Activated T-cell treated with anti-CD3 and anti-CD28 coated beads, Interleukin-2, amount 50 U/mL, for 24 hours (primary cell): ENCODE measurements at places on chromosomes 4 and X.

DNA sequence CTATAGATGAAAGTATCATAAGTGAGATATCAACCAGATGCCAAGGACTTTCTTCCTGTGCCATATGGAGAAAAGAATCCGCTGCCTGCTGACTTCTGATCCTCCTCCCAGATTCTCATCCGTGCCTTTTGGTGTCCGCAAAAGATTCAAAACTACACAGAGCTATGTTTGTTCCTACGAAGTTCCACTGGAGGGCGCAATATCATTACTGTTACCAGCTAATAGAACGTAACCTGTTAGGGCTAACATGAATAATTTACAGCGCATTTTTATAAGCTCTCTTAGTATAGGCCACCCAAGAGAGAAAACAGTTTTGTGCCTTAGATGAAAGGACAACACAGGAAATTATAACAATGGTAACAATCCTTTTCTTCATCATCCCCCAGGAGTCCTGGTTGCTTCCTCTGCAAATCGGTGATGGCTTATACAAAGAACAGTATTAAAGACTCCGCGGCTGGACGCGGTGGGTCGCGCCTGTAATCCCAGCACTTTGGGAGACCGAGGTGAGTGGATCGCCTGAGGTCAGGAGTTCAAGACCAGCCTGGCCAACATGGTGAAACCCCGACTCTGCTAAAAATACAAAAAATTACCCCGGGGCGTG, 22.8 kb upstream of the CENPVL3 start:
- DNase-seq: no peak

DNA sequence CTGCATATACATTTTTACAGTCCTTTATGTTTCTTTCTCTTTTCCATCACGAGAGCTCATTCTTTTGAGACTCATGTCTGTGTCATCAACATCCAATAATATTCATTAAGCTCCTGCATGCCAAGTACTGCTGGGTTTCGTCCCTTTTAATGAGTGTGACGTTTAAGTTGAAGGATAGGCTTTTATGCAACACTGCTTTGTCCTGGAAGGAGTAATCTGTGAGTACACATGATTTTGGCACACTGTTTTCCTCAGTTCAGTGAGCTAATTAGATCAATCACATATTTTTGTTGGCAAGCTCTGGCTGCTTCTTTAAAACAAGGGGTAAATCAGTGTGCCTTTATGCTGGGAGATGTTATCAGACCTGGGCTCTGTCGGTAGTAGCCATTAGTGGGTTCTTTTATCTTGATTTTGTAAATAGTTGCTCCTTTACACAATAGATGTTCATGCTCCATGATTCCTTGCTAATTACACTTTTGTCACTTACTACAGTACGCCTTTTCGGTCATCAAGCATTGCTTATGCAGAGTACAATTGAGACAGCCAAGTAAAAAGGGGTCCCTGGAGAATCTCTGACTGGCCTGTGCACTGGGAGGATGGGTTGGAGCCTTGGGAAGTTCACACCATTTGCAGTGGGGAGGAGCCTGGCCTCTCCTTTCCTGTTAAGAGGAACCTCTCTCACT, 132.6 kb downstream of the FHIP1A start:
- no peak for DNase-seq

DNA sequence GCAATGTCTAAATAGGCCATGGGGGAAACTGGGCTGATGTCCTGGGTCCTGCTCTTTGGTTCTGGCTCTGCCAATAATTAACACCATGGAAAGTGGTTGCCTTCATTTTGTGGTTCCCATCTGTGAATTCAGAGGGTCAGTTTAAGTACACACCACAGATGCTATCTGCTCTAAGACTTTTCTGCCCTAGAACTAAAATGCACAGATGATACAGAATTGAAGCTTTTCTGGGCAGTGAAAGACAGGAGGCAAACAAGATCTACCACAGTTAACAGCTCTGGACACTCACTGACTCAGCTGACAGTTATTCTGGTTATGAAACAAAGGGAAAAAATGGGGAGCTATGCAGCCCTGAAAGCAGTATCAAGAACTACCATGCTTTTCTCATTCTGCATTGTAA, 37.3 kb downstream of the APBB2 start:
- DNase-seq: no peak

DNA sequence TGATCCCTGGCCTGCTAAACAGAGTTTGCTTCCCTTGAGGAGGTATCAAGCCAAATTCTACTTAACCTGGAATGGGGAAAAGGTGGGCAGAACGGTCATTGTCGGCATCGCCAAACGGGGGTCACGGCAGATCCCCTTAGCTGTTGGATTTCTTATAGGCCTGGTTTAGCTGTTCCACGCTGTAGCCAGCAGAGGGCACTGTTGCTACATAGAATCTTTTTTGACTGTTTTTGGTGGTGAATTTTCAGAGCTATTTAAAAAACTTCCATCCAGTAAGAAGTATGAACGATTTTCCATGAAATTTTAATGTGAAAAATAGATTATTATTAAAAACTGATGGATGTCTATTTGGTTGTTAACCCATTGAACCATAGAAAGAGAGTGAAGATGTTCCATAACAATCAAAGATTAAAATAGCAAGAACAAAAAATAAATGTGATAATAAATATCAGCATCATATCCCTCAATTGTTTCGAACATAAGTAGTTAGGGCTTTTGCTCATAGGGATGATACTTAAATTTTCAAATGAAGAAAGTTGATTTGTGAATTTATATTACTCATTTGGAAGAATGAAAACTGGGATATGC, 56.6 kb downstream of the LINC00632 start:
- peak; percentile 52 for DNase-seq

GRCh38 chr4:7795983-7796382, 143.7 kb downstream of the AFAP1 start:
- DNase-seq: no peak

DNA sequence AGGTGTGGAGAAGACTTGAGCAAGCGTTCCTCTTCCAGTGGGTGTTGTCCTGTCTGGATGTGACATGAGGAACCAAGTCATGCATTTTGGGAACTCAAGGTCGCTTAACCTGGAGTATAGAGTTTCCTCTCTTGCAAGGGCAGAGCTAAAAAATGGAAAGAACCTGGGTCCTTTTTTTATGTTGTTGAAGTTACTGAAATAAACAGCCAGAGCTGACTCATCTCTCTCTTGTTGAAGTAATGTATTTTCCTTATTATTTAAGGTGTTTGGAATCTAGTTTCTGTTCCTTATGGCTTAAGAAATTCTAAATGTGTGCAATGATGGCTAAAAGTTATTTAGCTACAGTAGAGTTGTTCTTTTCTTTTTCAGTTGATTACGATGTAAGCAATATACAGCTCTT, 314.5 kb downstream of the CAMK2D start:
- no peak for DNase-seq

DNA sequence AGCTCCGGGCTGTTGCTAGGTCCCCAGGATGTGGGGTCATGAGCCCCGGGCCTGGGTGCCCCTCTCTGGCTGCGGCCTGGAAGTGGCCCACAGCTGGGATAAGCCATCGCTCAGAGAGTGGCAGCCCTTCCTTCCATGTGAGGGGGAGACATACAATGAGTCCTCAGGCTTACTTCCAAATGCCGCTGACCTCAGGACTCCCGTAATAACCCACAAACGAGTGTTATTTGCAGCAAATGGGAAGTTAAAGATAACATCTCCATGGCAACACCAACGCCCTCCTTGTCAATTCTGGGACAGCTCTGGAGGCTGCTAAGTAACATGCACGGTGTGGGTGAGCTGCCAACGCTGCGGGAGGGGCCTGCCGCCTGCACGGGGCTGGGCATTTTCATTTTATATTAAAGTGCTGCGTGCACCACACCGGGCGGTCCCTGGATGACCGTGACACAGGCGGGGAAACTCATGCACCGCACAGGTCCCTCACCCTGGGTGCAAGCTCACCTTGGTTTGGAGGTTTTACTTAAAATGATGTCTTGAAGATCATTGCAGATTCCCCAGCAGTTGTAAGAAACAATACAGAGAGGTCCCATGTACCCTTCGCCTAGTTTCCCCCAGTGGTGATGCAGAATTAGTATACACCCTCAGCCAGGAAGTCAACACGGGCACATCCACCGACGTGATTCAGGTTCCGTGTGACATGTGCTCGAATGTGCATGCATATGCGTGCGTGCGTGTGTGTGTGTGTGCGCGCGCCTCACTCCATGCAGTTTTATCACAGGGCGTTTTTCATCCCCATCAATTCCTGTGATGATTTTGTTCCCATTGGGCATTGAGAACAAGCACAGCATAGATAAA, 79.4 kb downstream of the ABLIM2 start:
- DNase-seq: no peak

GRCh38 chr4:38581426-38582106, 82.4 kb upstream of the KLF3 start:
- no peak for DNase-seq

- DNase-seq: no peak
These were observed 21.8 kb downstream of the KIAA1210 start for GRCh38 chrX:119105826-119106225.

DNA sequence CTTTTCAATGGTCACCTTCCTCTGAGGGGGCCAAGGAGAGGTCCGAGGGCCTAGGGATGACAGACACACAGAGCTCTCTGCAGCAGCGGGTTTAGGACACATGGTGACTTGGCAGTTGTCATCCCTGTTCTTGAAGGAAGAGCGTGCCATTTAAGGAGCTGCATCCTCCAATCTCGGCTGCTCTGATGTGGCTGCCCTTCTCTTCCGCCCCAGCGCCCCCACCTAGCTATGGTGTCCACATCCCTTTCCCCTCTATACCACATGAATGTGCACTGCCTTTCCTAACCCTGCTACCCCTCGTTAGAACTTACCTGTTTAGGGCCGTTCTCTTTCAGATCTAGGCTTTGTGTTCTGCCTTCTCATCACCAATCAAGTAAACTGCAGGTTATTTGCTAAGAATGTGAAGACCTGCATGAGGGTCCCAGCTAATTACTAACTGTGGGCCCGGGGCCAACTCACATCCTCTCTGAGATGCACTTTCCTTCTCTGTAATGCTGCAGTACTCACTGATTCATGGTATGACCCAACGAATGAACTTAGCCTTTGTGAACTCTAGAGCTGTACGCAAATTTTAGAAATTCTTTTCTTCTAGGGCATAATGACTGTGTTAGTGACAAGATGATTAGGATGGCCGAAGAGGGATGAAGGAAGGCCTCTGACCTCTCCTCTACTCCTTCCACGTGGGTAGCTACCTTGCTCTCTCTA, 38.2 kb downstream of the CHST7 start:
- DNase-seq: no peak

DNA sequence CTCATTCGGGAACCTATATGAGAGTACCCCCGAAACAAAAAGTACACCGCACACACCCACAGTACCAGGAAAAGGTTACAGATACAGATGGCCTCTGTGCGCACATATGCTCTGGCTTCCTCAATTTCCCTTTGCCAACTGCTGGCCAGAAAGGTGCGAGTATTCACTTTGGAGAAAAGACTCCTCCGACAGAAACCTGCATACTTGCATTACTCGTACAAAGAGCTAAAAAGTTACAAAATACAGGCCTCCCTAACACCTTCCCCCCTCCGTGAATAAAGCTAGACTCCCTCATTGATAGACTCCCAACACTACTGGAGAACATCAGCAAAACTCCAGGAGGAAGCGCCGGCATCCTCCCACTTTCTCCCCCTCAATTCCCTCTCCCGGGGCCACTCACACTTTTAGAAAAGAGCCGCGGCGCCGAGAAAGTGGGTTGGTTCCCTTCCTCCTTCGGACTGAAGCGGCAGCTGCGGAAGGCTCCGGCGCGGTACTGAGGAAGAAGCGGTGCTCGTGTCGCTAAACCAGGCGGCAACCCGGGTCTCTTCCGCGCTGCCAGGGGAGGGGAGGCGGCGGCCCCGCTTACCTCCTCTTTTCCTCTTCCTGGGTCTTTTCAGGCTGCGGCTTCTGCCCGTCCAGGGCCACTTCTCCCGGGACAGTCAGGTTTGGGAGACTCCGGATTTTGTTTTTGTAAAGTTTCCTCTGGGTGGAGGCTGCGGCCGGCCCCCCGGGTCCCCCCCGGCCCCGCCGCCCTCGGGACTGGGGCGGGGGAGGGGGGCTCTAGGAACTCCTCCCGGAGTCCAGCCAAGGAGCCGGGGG, 1.1 kb downstream of the FBXW7 start:
- DNase-seq: peak; percentile 62

DNA sequence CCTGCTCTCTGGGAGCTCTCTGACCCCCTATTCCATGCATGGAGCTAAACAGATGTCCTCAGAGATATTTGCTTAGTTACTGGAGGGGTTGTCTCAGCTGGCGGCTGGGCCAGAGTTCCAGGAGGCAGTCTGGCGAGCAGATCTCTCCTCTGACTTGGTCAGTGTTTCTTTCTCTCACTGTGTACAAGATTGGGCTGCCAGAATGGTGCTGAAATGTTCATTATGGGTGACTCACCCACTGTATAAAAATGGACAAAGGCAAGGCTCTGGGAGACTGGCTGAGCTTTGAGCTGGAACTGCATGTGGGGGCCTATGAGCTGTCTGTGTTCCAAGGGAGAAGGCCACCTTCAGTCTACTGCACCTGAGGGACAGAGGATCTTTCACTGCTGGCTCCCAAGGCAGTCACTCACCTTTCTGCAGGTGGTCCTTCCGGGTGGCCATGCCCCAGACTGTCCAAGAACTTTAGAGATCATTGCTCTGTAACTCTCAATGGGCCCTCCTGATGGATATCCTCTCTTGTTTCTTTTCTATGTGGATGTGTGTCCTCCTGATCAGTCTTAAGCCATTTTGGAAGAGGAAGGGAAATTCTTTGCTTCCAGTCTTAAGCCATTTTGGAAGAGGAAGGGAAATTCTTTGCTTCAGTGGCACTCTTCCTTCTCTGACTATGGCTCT, 88.2 kb downstream of the CFAP299 start:
- no peak for DNase-seq

DNA sequence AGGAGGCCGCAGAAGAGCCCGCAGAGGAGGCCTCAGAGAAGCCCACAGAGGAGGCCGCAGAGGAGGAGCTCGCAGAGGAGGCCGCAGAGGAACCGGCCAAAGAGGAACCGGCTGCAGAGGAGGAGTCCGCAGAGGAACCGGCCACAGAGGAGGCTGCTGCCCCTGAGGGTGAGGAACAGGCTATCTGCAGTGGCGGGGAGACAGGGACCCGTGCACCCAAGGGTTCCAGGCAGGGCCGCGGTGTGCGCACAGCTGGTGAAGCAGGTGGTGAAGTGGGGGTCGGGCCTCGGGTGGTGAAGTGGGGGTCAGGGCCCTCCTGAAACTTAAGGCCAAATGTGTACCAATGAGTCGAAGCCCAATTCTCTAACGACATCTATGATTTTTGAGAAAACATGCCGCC, 1.1 kb downstream of the CT47C1 start:
- DNase-seq: no peak

GRCh38 chr4:148800940-148801339, 358.7 kb upstream of the NR3C2 start:
- no peak for DNase-seq

DNA sequence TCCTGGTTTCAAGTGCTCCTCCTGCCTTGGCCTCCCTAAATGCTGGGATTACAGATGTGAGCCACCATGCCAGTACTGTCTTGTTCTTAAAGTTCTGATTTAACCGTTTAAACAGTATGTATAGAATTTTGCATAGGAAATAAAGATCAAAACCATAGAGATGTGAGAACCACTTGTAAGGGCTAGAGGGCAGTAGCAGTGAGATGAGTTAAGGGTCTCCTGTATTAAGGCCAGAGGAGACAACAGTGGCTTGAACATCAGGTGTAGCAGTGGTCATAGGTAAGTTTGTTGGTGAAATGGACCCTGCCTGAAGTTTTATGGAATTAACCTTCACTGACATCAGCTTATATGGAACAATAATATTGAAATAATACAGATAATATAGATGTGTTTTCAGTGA, 155.7 kb downstream of the SLC4A4 start:
- DNase-seq: no peak

- no peak for DNase-seq
These were observed 732 bp upstream of the ESX1 start for GRCh38 chrX:104255465-104255864.

GRCh38 chrX:112678831-112679230, 907 bp downstream of the LHFPL1 start:
- DNase-seq: no peak
